RKO (cell line): ENCODE measurements at places on chromosomes 16 and 17.

GRCh38 chr16:57366544-57367040 lies 5.7 kb upstream of the CX3CL1 start:
- no peak for DNase-seq

DNA sequence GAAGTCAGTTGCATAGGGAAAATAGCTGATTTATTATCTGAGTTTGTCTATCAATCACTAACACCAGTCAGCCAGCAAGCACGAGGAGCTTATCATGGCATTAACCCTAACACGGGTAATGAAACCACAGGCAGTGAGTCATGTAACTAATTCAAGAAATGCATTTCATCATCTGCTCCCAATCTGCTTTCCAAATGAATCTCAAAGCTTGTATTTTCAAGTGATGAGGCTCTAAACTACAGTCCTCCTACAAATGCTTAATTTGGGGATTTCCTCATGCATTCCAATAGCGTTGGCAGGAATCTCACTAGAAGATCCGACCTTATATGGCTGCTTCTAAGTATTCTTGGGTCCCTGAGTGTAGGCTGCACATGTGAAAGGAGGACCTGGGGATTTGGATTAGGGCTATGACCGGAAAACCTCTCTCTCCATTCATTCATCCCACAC lies 118.4 kb upstream of the HSBP1 start:
- peak; percentile 53 for DNase-seq

DNA sequence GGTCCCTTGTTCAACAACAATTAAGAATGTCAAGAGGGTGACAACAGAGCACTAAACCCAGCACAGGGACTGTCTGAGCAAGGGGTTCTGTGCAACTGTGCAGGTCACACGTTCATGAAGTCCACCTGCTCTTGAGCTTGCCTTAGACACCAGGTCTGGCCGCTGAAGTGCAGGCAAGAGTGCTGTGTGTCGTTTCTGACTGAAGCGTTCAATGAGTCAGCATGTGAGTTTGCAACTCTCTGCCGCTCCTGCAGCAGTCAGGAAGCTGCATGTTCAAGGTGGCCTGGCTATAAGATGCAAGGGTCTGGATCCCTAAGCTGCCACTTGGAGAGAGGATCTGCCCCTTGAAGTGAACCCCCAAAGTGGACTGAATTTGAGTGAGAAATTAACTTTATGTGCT lies 332.7 kb upstream of the HSBP1 start:
- peak; percentile 52 for DNase-seq

GRCh38 chr17:82229698-82230608 lies 1.1 kb downstream of the SLC16A3 start:
- DNase-seq = peak; percentile 34

DNA sequence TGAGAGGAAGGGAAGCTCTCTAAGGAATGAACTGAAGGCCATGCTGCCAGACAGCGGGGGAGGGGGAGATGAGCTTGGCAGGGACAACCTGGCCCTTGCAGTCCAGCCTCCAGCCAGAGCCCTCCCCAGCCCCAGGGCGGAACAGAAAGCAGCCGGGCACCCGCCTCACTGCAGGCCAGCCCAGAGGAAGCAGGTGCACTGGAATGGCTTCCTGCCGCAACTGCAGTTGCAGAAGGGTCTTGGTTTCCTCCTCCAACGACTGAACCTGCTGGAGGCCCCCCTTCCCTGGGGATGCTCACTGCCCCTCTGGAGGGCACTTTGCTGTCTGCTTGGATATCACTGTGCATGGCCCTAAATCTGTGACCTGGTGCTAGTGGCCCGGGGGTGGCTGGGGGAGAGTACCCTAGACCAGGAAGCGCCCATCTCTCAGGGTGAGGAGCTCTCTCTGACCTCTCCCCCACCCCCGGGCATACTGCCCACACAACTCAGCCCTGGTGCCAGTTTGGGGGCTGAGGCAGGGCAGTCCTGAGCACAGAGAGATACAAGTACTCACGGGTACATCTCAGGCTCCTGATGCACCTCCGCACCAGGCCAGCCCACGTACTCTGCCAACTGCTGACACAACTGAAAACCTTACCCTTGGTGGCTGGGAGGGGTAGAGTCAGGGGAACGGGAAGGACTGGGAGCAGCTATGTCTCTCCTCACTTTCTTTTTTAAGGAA lies 41.1 kb downstream of the MYO18A start:
- DNase-seq = no peak

GRCh38 chr17:29642171-29642611 lies 19.5 kb upstream of the CORO6 start:
- DNase-seq = no peak

GRCh38 chr16:27208081-27208680 lies 4.9 kb downstream of the KDM8 start:
- DNase-seq = no peak

DNA sequence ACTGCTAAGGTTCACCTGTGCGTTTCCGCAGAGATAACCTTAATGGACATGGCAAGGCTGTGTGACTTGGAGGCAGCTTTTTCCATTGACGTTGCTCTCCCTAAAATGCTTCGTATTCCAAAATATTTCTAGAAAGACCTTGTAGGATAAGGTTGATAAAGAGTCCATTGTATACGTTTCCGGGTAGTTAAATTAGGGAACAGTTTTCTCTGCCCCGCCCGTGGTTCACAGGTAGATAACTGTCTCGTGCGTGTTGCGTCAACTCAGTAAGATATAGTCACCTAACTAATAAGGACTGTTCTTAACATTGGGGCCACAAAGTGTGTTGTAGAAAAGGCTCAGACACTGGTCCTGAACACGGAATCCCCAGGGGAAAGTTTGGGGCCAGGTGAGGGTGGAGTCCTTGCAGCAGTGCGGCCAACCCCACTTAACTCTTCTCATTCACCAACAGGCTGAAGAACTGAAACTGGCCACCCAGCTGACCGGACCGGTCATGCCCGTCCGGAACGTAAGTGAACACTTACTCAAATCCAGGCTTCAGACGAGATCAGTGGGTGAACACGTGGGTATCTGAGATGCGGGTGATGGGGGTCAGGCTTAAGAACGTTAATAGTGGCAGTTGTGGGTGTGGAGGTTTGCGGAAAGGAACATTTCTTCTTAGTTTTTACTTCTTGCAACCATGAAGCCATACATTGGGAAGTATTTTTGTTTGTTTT lies 1.6 kb downstream of the RPL13 start:
- peak; percentile 68 for DNase-seq

- peak; percentile 84 for DNase-seq
These were observed 697 bp downstream of the NOL11 start for GRCh38 chr17:67718325-67718941.

GRCh38 chr17:45296003-45296832 lies 20.6 kb downstream of the MAP3K14 start:
- DNase-seq = no peak

GRCh38 chr17:29716566-29716965 lies 93.9 kb upstream of the CORO6 start:
- no peak for DNase-seq

DNA sequence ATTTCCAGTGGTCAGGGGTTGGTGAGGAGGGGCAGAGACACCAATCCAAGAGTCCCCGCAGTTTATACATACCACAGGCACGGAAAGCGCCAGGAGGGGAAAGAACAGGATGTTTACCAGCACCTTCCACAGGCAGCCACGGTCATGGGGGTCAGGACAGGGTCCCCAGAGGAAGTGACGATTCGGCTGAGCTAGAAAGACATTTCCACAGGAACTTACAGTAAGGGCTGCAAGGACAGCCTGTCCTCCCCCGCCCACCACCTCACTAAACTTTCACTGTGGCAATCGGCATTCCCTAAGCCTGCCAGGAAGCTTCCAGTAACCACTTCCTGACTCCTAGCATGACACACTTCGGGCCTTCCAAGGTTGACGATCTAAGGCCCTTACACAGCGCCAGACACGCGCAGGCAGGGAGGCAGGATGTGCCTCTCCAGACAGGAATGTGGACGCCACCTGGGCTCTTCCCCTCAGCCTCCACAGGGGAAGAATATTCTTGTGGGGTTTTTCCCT lies 1.2 kb upstream of the MT2A start:
- peak; percentile 100 for DNase-seq

DNA sequence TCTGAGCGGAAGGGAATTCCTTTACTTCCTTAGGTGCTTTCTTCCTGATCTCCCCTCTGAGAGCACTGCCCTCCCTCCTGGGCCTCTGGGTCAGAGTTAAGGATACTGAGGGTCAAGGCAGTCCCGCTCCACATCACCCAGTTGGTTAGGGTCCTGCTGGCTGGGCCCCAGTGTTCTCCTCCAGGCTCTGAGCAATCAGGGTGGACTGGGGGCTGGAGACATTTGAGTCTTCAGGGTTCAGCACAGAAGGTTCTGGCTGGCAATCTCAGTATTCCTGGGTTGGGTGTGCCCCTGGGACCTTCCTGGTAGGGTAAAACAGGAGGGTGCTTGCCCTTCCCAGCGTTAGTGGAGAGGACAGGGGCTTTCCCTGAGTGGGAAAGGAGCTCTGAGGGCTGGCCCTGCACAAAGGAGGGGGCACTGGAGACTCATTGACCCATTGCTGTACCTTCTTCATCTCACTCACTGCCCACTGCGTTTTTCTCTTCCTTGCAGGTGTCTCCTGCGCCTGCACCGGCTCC lies 448 bp downstream of the MT1M start:
- DNase-seq = no peak

DNA sequence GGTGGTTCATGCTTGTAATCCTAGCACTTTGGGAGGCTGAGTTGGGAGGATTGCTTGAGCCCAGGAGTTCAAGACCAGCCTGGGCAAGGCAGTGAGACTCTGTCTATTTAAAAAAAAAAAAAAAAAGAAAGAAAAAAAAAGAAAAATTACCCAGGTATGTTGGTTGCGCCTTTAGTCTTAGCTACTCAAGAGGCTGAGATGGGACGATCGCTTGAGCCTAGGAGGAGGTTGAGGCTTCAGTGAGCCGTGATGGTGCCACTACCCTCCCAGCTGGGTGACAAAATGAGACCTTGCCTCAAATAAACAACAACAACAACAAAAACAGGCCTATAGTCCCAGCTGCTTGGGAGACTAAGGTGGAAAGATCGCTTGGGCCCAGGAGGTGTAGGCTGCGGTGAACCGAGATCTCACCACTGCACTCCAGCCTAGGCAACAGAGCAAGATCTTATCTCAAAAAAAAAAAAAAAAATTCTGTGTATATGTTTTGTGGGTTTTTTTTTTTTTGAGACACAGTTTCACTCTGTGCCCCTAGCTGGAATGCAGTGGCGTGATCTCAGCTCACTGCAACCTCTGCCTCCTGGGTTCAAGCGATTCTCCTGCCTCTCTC lies 12.5 kb upstream of the ANKRD40CL start:
- DNase-seq = no peak

DNA sequence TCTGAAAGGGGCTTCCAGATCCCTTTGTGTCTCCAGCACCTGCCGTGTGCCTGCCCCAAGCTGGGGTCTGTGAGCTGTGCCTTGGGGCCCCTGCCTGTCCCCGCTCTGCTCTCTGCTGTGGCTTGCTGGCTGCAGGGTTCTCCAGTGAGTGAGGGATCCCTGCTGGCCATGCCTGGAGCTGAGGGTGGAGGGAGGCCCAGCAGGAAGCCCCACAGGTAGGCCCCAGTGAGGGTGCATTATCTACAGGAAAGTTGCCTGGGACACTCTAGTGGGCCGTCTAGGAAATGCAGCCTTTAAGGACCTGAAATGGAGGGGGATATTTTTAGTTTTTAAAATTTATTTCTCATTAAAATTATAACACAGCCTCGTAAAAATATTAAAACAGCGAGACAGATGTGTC lies 50.9 kb downstream of the JPH3 start:
- no peak for DNase-seq

DNA sequence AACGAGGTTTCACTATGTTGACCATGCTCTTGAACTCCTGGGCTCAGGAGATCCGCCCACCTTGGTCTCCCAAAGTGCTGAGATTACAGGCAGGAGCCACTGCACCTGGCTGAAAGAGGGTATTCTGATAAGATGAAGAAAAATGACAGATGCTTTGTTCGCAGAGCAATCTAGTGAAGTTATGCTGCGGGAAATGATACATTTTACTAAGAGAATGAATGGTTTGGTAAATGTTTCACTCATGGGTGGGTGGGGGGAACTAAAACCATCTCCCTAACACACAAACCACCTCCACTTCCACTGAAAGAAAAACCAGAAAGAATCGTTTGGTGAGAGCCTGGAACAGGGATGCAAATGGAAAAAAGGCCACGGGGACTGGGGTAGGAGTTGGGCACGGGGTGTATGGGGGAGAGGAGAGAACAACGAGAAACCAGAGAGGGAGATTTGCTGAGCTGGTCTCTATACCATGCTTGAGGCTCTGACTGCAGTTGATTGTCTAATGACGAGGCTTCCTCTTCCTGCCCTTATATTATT lies 19.0 kb upstream of the XYLT2 start:
- DNase-seq = no peak

DNA sequence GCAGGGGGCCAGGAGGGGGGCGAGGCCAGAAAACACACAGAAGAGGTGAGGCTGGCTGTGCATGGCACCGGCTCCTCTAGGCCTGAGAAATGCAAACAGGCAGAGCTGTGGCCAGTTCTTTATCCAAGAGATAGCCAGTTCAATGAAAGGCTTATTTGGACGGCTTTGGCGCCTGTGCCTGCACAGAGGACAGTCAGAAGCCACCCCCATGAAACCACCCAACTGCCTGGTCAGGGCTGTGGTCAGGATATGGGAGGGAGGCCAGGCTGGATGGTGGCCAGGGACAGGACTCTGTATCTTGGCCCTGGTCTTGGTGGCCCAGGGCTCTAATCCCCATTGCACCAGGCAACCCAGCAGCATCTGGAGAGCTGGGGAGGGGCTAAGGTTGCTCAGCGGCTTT lies 24.5 kb upstream of the GPRC5C start:
- no peak for DNase-seq

DNA sequence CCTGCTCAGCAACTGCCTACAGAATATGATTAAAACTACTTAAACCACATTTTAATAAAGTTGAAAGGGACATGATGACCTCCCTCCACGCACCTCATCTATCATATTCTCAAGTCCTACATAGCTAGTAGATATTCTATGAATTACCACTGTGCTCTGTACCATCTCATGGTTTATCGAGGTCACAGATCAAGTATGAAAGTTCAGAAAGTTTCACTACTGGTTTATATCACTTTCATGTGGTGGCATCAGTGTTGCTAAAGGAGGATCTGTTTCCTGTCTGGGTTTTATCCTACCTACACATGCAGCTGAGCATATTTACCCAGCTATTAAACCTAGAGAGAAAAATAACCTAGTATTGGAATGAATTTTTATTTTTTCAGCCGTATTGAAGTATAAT lies 214.9 kb upstream of the MON1B start:
- DNase-seq = no peak

DNA sequence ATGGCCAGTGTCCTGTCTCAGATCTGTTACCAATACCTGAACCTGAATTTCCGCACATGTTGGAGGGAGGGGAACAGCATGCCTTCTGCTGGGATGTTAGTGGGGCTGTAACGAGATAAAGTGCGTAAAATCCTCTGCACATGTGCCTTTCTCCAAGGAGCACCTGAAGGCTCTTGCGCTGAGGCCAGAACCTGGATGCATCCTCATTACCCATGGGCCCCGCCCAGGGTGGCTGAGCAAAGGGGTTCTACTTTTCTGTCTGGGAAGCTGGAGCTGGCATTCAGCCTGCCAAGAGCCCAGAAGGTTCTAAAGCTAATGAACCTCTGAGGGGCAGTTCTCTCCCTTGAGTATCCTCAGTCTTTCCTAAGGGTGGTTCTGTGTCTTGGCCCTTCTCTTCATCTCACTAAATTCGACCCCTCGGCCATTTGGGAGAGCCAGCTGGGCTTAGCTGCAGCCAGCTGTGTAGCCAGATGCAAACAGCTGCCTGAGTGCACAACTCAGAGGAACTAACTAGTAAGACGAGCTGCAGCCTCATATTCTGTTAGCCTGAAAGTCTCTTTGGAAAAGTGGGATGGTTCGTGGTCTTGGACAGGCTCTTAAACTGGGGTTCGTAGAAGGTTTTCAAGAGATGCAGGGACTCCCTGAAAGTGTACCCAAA lies 2.5 kb downstream of the ITGA3 start:
- DNase-seq = no peak
